ENCODE measurements at places on chromosomes 5 and 9.

DNA sequence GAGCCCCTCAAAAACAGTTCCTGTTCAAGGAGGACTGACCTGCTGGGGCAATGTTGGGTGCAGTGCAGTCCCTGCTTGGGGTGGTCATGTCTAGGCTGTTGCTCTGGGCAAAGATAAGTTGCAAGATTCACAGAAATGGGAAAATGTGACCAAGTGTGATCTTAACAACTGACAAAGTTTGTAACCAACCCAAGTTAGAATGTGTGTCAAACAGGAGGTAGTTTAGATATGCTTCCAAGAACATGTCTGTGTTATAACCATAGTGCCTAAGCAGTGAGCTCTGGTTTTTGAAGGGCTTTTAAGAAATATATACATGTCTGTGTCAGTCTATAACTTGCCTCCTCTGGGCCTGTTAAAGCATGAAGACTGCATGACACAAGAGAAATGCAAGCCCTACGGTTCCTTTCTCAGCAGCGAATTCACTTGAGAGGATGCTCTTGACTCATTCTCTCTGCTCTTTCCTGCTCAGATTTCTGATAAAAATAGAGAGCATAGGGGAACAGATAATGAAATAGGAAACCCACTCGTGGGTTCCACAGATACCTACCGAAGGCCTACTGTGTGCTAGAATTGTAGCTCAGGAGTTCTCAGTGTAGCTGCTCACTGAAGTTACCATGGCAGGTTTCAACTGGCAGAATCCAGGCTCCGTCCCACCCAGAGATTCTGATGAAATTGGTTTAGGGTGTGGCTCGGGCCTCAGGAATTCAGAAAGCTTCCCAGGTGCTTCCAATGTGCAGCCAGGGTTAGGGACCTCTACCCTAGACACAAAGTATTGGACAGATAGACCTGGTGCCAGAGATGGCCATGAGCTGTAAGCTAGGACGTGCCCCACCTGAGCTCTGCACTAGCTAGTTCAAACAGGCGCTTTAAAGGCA is 52.4 kb downstream of the ARHGEF37 start:
- no peak for DNase-seq

- DNase-seq = no peak
Measured at GRCh38 chr5:56080375-56081052, 85.8 kb upstream of the IL6ST start.

- no peak for DNase-seq
Measured at GRCh38 chr9:95991326-95991725, 115.8 kb downstream of the ERCC6L2 start.

GRCh38 chr5:124599028-124599973 is 147.1 kb downstream of the ZNF608 start:
- peak; percentile 15 for DNase-seq

DNA sequence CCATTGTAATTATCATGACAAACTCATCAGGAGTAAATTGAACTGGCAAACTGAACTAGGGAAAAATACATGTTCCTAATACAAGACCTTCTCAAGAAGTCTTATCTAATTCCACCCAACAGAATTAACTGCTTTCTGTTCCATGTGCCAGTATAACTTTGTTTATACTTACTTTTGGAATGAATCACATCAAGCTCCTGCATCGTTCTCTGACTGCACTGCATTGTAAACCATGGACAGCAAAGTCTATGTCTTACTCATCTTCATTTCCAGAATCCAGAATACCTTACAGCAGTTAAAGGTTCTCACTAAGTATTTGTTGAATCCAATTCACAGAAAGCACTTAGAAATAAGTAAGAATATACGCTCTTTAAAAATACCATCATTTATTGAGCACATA is 102.8 kb downstream of the PLK2 start:
- DNase-seq = no peak

GRCh38 chr5:81171769-81172168 is 61.4 kb upstream of the CKMT2 start:
- DNase-seq = no peak

- no peak for DNase-seq
Measured at GRCh38 chr9:12699529-12699928, 6.3 kb downstream of the TYRP1 start.

GRCh38 chr5:82295144-82295543 is 17.0 kb upstream of the RPS23 start:
- DNase-seq = peak; percentile 37

DNA sequence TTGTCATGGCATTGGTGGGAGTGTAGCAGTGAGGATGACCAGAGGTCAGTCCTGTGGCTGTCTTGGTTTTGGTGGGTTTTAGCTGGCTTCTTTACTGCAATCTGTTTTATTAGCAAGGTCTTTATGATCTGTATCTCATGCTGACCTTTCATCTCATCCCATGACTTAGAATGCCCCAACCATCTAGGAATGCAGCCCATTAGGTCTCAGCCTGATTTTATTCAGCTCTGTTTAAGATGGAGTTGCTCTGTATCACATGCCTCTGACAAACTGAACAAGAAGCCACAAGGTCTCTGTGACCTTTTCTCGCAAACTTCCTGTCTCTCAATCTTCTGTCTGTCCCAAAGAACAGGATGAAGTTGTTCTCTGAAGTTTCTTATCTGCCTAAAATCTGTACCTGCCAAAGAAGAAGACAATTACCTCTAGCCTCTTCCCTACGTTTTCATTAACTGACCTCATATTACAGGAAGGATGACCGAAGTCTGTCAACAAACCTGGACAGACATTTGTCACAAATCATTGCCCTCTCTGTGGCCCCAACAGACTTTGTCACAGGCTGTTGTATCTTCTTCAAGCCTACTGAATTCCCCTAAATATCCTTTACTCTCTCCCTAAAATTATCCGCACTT is 284.2 kb upstream of the SEMA6A start:
- DNase-seq = no peak

GRCh38 chr9:115978659-115979096 is 174.9 kb upstream of the PAPPA start:
- DNase-seq = peak; percentile 40

DNA sequence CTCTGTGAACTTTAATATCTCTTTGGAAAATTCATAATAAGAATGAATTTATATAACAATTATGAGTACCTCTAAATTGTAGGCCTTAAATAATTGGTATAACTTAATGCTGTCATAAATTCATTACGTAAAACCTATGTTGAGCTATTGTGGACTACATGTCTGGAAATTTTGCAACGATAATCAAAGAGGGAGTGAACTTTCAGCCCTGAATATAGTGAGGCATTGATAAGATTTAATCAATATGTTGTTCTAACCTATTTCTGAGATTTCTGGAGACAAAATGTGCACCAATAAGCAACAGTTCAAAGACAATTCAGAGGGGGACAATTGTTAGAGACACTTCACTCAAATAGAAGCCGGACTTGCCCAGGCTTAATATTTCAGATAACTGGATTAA is 499.4 kb downstream of the ELAVL2 start:
- no peak for DNase-seq

DNA sequence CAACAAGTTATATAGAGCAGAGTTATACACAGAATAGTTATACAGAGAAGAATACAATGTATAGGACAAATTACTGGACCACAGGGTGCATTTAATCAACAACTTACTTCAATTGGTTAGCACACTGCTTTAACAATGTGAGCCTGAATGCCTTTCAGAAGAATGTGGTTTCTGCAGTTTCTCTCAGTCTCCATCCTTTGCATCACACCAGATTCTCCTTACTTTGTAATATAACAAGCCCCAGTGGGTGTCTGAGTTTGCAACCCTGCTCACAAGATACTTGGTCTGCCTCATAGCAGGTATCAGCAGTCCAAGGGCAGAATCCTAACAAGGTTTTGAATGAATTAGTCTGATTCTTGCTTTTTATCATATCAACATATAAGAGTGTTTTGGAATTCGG is 114.6 kb downstream of the GABRB2 start:
- no peak for DNase-seq

DNA sequence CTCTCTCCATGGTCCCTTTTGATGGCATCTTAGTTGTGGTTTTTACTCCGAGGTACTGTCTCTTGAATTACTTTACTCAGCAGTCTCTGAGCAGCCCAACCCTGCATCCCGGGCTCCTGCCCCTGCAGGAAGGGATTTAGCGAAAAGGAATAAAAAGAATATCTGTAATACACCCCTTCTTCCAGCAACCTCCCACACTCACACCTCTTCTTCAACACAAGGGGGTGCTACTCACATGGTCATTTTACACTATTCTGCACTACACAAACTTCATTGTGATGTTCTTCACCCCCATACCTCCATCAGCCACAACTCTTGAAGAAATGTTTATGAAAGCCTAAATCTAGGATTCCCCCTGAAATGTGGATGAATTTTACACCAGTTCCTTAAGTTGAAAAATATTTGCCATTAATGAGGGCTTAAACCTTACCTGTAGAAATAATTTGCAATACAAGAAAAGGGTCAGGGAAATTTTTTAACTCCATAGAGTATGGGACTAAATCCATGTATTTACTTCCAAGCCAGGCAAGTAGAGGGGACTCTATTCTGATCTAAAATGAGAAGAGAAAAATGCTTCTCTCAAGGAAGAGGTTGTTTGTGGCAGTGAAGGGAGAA is 26.0 kb downstream of the TPD52L3 start:
- DNase-seq = peak; percentile 77

DNA sequence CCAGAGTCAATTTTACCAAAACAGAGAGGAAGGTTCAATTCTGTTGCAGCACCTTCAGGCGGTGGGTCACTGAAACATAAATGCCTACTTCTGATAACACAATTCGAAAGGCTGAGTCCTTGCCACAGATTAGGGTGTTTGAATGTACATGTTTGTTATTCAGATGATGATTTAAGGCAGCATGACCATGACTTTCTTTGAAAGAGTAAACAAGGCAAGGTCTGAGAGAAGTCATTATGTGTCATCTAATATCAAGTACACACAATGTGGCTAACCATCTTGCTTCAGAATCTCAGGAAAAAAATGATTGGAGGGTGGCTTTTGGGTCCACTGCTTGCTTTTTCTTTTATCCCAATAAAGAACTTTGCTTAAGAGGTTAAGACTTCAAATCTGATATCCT is 457.5 kb downstream of the TAF11L14 start:
- no peak for DNase-seq

DNA sequence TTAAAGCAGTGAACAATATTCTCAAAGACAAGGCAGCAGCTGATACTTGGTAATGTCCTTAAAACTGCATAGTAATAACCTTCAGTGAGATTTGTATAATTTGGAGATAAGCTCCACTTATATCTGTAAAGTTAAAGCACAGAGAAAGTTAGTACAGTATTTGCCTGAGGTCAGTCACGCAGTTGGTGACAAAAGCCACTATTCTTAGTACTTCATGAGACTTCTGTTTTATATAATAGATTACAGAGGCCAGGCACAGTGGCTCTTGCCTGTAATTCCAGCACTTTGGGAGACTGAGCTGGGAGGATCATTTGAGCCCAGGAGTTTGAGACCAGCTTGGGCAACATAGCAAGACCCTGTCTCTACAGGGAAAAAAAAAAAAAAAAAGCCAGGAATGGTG is 266.4 kb upstream of the DMRT1 start:
- no peak for DNase-seq
